ENCODE measurements at places on chromosomes 7 and 10. TPM values are rescaled to one million over a fixed set of nuclear protein-coding genes. Genes with fewer than 3 reads are reported as not detected.

Gene CH25H
- not detected for total RNA-seq

Gene AKR1C2
- not detected for total RNA-seq

Gene SRPK2
- 47.3 TPM for total RNA-seq

Gene AEBP1
- total RNA-seq, result 6.1 TPM

Gene NPC1L1
- total RNA-seq, result not detected

Gene ELMO1
- 127 TPM for total RNA-seq

Gene HKDC1
- 3.7 TPM for total RNA-seq

Gene CYP26C1
- not detected for total RNA-seq

Gene ACTL6B
- total RNA-seq, result not detected

Gene ADAM12
- 0.17 TPM for total RNA-seq

Gene DOCK1
- 0.73 TPM for total RNA-seq

Gene KIAA1217
- 4.6 TPM for total RNA-seq

Gene FOXP2
- total RNA-seq, result not detected

Gene AS3MT
- 0.12 TPM for total RNA-seq

Gene SPOCK2
- 341 TPM for total RNA-seq

Gene FKBP9
- total RNA-seq, result 1.1 TPM

Gene SPDYE2
- not detected for total RNA-seq

Gene EEPD1
- total RNA-seq, result 18.5 TPM

Gene UNCX
- total RNA-seq, result not detected

Gene PPP1R9A
- not detected for total RNA-seq

Gene SRGN
- 300 TPM for total RNA-seq

Gene NRG3
- not detected for total RNA-seq

Gene PAX4
- not detected for total RNA-seq

Gene VIPR2
- total RNA-seq, result 0.56 TPM

Gene SLC16A9
- 2.9 TPM for total RNA-seq

Gene TRIL
- total RNA-seq, result 0.44 TPM

Gene CLDN12
- total RNA-seq, result 3.8 TPM

Gene CDH23
- total RNA-seq, result 1.3 TPM

Gene SORBS1
- total RNA-seq, result 0.69 TPM

Gene EVX1
- total RNA-seq, result not detected

Gene SFMBT2
- total RNA-seq, result 52.0 TPM

Gene FAM3C
- total RNA-seq, result 52.8 TPM

Gene CLCN1
- 0.07 TPM for total RNA-seq

Gene CPA5
- total RNA-seq, result 0.90 TPM

Gene UPP1
- total RNA-seq, result 79.4 TPM

Gene LIPJ
- total RNA-seq, result not detected

Gene ZNF282
- 42.4 TPM for total RNA-seq

Gene EIF5AL1
- total RNA-seq, result 0.27 TPM

Gene RASA4
- 35.7 TPM for total RNA-seq

Gene FAM237B
- total RNA-seq, result not detected

Gene CACNA2D1
- total RNA-seq, result not detected

Measured in T-helper 1 cell treated with Interleukin-12 subunit alpha and Interleukin-12 subunit beta and Interleukin-4 antibody, amounts not matched to agents 30 ng/mL and 1 ng/mL, for 36 hours (primary cell).